ENCODE measurements at places on chromosomes 3 and 15.

DNA sequence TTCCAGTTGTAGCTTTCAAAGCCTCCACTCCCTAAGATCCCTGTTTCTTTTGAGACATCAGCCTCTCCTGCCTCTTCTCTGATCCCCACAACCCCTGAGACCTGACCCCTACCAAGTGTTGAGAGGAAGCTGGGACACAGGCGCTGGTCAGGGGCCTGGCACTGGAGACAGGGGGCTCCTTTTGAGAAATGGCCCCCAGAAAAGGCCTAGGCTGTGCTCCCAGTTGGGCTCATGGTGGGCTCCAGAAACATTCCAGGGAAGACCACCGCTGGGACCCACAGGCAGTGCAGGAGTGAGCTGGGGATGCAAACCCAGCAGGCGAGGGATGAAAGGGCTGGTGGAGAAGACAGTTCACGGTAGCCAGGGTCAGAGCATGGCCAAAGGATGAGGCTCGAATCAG is 16.6 kb downstream of the SSUH2 start:
- no peak for DNase-seq

DNA sequence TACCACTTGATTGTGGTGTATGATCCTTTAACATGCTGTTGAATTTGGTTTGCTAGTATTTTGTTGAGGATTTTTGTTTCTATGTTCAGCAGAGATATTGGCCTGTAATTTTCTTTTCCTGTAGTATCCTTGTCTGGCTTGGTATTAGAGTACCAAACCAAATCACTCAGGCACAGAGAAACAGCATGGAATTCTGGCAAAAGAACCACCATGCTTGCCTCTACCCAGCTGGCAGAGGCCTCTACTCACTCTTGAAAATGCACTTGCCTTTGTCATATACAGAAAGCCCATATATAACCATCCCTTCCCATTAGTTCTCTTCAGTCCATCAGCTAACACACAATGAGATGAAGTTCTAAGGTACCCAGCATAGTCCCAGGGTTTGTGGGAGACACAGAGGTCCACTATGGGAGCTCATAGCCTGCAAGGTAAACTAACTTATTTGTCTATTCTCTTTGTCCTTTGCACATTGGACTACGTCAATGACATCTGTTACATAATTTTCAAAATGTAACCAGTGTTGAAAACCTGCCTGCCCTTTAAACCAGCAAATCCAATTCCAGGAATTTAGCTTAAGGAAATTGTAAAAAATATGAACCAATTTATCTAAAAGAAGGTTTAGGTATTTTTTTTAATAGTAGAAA is 82.1 kb upstream of the POMGNT2 start:
- no peak for DNase-seq

- no peak for DNase-seq
Observed at GRCh38 chr3:188348435-188349244, 194.7 kb downstream of the LPP start.

DNA sequence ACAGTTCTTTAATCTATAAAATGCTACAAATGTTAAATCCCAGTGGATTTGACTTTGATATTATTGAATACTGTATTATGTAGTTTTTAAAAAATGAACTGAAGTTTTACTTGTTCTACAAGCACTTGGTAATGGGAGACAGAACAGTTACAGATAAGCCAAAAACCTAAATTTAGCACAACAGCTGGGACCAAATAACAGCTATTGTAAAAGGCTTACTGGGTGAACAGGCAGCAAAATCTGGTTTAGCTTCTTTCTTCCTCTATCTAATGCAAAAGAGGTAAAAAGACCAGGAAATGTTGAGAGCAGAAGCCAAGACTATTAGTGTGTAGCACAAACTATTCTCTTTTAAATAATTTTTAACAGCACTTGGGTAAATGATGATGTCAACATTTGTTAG is 1.6 kb upstream of the ATOSA start:
- no peak for DNase-seq

DNA sequence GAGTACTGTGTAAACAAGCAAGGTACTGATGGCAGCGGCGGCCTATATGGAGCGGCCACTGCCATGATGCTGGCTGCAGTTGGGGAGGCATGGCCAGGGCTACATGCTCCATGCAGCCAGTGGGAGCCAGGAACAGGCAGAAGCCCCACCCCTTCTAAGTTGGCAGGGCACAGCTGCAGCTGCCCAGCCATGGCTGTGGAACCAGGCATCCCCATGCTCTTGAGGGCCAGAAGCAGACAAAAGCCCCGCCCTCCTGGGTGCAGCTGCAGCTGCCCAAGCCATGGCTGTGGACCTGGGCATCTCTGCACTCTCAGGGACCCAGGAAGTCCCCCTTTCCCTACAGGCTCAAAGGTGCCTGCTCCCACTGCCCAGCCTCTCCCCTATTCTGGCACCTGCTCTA is 150.9 kb downstream of the FMN1 start:
- DNase-seq = no peak

DNA sequence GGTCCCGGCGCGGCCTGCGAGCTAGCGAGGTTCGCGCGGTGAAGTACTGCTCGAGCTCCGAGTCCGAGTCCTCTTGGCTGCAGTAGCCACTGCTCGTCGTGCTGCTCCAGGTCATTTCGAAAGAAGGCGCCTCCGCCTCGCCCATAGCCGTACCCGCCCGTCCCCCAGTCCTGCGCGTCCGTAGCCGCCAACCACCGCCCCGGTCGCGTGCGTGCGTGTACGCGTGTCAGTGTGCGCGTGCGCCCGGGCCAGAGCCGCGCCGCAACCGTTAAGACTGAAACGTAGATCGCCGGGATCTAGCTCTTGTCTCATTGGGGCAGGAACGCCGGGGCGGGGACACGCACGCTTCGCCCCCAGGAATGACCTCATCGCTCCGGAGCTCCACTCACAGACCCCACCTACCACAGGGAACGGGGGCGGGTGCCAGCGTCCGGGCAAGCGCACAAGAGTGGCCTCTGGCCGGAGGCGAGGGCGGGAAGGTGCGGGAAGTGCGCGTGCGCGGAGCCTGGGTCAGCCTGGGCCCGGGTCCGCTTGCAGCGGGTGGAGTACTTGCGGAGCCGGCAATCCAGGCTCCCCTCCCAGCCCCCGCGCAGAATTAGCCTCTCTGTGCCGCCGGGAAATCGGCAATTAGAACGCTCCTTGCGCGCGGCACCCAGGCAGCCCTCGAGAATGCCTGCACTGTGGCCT is 3.3 kb downstream of the RASSF1 start:
- DNase-seq = no peak

- no peak for DNase-seq
Observed at GRCh38 chr15:87874896-87875711, 381.4 kb downstream of the NTRK3 start.

DNA sequence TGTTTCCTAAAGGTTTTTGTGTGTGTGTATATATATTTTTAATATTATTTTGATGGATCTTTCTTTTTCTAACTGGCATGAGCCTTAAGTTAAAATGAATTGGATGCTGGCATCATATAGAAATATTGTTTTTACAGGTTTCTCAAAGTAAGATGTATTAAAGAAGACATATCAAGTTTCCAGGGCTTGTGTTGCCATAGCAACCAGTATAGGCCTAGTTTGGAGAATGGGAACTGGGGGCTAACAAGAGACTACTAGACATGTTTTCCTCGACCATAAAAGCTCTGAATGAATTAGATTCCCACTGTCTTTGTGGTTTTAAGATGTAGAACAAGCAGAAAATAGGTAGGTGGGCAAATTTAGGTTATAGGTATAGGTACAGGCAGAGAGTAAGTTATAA is 771.4 kb downstream of the TUSC7 start:
- DNase-seq = no peak

- DNase-seq = no peak
Observed at GRCh38 chr3:112735926-112736325, 95.0 kb upstream of the CCDC80 start.

- DNase-seq = no peak
Observed at GRCh38 chr15:58568157-58568571, 136.4 kb downstream of the LIPC start.

DNA sequence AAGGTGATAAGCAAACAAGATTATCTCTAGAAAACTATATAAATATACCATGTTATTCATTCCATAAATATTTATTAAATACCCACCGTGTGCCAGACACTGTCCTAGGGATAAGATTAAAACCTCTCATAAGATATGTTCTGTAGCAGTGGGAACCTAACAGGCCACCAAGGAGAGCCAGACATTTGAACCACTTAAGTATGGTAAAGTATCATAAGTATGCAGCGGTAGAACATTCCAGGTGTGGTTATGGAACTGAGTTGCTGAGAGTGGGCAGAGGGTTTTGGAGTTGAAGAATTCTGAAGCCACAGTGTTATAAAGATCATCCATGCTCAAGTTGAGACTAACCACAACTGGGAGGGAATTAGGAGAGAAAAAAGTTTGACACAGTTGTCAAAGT is 14.7 kb downstream of the FILIP1L start:
- DNase-seq = no peak

- DNase-seq = no peak
Observed at GRCh38 chr3:72411843-72412242, 436.4 kb downstream of the SHQ1 start.

- no peak for DNase-seq
Observed at GRCh38 chr3:156209631-156210335, 89.4 kb downstream of the KCNAB1 start.

GRCh38 chr3:14797731-14798130 is 21.0 kb upstream of the FGD5 start:
- no peak for DNase-seq

GRCh38 chr15:60074181-60074885 is 70.2 kb downstream of the FOXB1 start:
- no peak for DNase-seq

GRCh38 chr3:16528581-16528993 is 15.1 kb upstream of the RFTN1 start:
- no peak for DNase-seq

- no peak for DNase-seq
Observed at GRCh38 chr15:74451322-74451721, 9.6 kb downstream of the UBL7 start.

DNA sequence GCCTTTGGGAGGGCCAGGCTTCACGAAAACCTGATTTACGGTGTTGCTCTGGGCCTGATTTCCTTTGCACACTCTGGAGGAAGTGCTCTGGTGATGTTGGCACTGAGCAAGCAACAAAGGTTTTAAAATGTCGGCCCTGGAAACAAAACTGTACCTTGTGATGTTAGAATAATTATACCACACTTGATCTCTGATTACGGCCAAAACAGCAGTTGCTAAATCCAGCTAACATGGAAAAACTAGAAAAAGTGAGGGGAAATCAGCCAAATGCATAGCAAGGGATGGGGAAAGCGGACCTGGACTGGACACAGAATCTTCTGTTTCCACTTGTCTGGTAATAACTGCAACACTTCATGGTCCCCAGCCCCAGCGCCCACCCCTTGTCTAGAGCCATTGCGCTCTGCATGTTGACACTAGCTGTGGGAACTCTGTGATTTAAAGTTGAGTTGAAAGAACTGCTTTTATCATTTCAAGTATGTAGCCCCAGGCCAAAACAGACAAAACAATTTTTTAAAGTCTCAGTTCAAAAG is 120.1 kb downstream of the VGLL4 start:
- DNase-seq = no peak

GRCh38 chr3:111081008-111081545 is 9.5 kb downstream of the NECTIN3 start:
- no peak for DNase-seq

GRCh38 chr3:50689558-50689957 is 14.8 kb downstream of the DOCK3 start:
- DNase-seq = no peak

GRCh38 chr15:25905140-25905539 is 42.0 kb upstream of the ATP10A start:
- DNase-seq = no peak

- no peak for DNase-seq
Observed at GRCh38 chr3:171190668-171191067, 164.1 kb upstream of the SLC2A2 start.

DNA sequence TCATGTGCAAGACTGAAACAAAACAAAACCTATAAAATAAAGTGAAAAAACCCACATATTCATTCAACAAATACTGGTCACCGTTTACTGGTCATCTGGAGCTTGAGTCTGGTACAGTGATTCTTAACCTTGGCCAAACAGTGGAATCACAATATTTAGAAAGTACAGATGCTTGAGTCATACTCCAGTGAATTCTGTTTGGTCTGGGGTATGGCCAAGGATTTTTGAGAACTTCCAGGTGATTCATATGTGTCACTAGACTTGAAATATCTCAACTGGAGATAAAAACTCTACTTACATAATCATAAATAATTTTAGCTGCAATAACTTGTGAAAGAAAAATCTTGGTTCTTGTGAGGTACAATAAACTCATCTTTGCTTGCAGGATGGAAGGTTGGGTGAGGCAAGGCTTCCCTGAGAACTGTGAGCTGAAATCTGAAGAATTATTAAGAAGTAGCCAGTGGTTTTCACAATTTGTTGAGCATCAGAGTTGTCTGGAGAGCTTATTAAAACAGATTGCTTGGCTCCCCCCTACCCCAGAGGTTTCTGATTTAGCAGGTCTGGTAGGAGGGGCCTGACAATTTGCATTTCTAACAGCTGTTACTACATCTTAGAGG is 9.6 kb downstream of the NEK11 start:
- no peak for DNase-seq

DNA sequence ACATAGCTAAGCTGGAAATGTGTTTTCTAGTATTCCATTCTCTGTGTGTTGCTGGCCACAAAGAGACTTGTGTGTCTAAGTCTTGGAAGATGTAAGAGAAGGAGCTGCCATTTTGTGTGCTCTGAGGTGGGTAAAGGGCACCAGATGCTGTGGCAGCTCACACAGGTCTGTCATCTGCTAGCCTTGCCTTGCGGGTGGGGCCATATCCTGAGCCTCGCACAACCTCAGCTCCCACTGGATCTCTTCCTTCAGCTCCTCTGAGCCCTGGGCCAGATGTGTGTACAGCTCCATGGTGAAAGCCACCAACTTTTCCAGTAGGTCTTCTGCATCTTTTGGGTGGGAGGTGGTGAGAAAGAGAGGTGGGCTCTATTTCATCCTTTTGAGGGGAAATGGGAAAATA is 6.7 kb upstream of the TMC3 start:
- DNase-seq = no peak

GRCh38 chr3:16013568-16013967 is 160.9 kb upstream of the GALNT15 start:
- no peak for DNase-seq

DNA sequence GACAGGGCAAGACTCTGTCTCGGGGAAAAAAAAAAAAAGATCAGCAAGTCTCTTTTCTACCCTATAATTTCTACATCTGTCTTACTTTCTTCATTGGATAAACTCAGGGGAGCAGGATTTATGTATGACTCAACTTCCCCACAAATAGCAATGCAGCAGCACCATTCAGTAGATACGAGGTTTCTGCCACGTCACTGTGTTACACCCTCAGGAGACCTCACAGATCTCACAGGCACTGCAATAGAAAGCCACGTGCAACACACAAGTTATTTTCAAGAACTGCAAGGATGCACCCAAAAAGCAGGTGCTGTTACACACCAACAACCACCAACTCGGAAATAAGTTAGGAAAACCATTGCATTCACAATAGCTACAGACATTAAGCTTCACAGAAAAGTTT is 30.2 kb downstream of the TSPAN3 start:
- no peak for DNase-seq

- no peak for DNase-seq
Observed at GRCh38 chr3:159455741-159456181, 532.9 kb upstream of the IL12A start.

All from iPS DF 6.9 (cell line).